ENCODE measurements at places on chromosomes 12 and 14.

DNA sequence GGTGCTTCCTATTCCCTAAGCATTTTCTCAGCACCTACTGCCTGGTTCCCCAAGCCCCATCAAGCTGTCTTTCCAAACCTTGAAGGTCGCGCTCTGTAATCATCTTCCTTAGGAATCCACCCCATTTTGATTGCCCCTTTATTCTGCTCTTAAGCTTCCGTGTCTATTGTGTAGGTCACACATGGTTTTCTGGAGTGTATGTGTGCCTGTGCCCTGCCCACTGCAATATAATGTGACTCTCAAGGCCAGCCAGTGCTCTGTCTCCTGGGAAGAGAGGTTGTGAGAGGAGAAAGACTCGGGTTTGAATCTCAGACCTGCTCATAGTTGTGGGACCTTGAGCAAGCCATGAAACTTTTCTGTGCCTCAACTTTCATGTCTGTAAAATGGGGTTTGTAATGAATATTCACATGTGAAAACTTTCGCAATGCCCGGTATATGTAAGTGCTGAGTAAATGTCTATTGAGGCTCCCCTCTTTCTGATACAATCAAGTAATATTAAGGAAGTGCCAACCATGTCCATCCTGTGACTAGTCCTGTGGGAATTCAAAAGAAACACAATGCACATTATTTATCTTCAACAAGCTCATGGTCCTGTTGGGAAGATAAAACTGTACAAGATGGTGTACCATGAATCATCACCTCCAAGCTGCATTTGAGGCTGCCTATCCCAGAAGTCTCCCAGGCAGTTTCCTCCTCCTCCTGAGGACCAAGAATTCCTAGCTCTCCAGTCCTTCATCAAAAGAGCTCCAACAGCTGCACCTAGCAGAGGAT is 774 bp upstream of the KRT75 start:
- DNase-seq, result no peak

DNA sequence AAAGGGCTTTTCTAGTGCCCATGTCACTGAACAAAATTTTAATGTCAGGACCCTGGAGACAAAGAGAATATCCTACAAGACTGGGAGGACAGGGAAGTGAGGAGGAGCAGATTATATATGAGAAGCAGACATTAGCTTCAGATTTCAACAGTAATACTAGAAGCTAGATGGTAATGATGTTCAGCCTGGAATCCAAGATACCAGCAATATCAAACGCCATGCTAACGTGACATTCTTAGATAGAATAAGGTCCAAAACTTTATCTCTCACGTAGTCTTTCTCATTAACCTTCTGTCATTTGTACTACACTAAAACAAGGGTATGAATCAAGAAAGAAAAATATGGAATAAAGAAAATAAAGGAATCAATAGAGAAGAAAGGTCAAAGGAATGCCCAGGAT is 18.7 kb downstream of the SOS2 start:
- no peak for DNase-seq

DNA sequence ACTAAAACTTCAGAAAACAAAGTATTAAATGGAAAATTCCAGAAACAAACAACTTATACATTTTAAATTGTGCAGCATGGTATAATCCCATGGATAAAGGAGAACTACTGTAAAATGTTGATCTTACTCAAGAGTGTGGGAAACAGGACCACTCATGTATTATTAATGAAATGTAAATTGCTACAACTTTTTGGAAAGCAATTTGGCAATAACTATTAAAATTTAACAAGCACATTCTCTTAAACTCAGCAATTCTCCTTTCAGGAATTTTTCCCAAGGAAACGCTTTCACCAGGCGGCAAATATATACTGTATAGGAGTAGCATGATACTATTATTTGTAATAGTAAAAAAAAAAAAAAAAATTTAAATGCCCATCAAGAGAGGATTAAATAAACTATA is 284.5 kb upstream of the AMIGO2 start:
- DNase-seq, result no peak

DNA sequence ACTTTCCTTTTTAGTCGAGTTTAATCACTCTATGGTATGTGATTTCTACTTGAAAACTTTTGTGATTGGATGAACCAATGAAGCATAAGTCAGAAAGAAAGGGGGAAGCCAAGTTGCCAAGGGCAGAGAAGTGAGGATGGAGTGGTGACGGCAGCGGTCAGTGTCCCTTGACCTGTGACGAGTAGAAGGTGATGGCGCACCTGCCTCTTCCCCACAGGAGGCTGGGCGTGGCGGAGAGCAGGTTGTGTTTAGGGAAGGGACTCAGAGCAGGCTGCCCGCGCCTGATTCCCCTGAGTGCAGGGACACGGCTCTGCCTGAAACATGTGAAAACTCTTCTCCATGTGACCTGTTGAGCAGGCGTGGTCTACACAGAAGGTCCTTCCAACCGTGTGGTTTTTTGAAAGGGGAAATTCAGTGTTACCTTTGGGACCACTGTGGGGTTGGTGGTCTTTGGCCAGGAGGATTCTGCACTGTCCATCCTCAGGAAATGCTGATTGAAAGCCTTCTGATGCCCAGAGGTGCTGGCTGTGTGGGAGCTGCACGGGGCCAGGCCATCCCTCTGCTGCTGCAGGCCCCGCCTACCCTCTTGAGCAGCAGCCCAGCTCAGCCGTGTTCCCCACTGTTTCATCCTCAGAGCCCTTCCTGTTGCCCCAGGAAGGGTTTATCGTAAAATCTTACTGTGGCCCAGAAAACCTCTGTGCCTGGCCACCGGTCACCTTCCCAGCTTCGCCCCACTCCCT is 23.5 kb upstream of the AMN start:
- DNase-seq, result no peak

- DNase-seq, result no peak
Observed at GRCh38 chr14:79278286-79278797, 933.0 kb downstream of the DIO2 start.

GRCh38 chr14:24196071-24197055 is 1.1 kb upstream of the TM9SF1 start:
- DNase-seq, result no peak

- no peak for DNase-seq
Observed at GRCh38 chr14:68685419-68686204, 107.3 kb downstream of the ZFP36L1 start.

GRCh38 chr14:84859116-84859515 is 670.8 kb upstream of the FLRT2 start:
- DNase-seq, result no peak

DNA sequence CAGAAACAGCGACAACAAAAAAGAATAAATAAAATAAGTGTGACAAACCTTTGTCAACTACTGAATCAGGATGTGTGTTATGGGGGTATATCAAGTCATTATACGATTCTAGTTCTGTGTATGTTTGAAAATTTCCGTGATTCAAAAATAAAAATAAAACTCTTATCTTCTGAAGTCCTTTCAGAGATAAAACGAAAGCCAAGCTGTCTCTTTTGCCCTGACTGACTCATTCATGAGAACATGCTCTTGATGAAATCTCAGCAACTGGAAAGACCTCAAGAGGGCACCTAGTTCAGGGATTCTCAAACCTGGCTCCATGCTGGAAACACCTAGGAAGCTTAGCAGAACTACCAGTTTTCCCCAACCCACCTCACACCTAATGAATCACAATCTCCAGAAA is 9.2 kb downstream of the FOXN3 start:
- DNase-seq, result peak; percentile 8

DNA sequence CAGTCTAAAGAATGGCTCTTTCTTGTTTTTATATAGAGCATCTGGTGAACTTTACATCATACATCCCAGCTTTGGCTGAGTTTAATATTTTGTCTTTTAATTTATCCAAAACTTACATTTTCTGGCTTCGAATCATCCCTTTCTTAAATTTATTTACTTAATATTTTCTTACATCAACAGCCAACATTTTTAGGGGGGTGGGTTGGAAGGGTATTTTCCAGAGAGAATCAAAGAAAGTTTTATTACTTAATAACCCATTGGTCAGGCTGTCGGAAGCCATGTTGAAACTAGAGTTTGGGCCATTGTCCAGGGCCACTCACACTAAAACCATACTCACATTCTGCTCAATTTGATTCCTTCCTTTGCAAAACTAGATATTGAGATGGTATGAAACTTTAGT is 220.2 kb downstream of the AEBP2 start:
- no peak for DNase-seq

- no peak for DNase-seq
Observed at GRCh38 chr12:12689647-12690300, 6.2 kb downstream of the GPR19 start.

- DNase-seq, result no peak
Observed at GRCh38 chr14:52906141-52906601, 44.7 kb downstream of the FERMT2 start.

DNA sequence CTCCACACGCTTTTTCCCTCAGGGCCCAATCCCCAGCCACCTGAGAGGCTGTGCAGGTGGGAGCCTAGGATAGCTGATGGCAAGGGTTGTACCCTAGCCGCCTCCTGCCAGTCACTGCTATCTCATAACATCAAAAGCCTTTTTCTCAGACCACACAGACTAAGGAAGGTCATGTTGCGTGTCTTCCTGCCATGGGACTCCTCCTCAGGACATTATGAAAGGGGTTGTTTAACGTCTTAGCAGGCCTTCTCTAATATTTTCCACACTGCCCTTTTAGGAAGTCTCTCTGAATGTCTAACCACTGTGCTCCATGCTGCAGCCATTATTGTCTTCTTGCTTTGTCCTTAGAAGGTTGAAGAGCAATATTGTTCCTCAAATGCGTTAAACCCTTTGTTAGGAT is 7.6 kb upstream of the SMUG1 start:
- no peak for DNase-seq

- DNase-seq, result no peak
Observed at GRCh38 chr12:3551976-3552725, 61.1 kb downstream of the PRMT8 start.

GRCh38 chr12:27843714-27844245 is 63.7 kb upstream of the MANSC4 start:
- no peak for DNase-seq

GRCh38 chr14:96960598-96961116 is 163.5 kb downstream of the VRK1 start:
- no peak for DNase-seq

- DNase-seq, result no peak
Observed at GRCh38 chr14:95452176-95452892, 64.1 kb downstream of the SYNE3 start.

- DNase-seq, result no peak
Observed at GRCh38 chr12:129551441-129551840, 352.4 kb downstream of the TMEM132D start.

DNA sequence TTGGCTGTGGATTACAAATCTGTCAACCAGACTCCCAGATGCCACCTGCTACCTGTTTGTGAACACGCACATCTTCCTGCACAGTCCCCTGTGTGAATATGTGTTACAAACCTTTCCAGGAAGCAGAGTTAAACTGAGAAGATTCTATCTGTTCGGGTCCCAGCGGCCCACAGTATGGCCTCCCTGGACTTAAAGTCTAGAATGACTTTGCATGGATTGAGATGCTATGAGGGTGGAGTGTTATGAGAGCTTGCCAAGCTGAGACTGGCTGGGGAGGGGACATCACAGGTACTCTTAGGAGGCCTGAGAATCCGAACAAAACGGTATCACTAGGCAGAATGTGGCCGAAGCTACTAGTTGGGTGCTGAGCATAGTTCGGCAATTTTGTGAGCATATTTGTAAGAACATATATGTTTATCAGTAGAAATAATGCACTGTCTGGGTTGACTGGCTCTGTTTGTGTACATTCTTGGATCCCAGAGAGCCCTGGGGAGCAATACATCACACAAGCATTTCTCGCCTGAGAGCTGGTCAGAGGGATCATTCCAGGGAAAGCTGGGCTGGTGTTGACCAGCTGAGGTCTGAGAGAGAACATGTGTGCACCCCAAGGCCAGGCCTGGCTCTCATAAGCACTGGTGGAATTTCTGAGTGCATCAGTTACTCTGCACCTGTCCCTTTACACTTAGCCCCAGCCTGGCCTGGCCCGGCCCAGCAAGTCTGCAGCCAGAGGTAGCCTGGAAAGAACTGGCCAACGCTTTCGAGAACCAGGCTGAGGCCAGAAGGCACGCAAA is 29.8 kb upstream of the LTBP2 start:
- DNase-seq, result no peak

- DNase-seq, result peak; percentile 57
Observed at GRCh38 chr14:101475456-101476257, 85.6 kb upstream of the DIO3 start.

DNA sequence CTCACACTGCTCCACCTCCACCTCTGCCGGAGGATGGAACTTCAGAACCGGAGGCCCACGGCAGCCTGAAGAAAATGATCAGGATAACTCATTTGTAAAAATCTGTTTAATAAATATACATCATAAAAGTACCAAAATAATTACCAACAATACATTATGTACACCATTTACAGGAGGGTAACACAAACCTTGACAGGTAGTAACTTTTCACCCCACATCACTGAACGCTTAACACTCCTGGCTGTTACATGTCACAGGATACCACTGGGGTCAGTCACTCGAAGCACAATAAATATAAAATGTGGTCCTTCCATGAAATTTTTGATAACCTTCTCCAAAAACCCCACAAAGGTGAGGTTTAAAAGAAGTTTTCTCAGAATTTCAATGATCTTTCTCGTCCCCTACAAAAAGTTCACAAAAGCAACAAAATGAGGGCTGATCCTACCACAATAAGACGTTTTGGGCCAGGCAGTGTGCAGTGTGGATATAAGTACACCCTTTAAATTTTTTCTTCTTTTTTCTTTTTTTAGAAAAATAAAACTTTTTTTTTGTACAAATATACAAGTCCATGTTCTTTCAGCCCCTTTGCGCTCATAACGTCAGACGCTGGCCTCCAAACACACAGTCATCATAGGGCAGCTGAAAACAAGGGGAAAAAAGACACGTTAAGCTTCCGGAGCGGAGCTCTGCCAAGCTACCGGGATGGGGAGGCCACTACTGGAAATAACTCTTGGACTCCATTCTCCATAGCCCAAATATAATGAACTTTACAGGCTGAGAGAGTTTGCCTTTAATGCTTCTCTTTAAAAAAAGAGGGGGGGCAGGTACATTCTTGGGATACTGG is 2.9 kb downstream of the NFKBIA start:
- DNase-seq, result no peak

- no peak for DNase-seq
Observed at GRCh38 chr14:20412411-20412810, 890 bp downstream of the TEP1 start.

DNA sequence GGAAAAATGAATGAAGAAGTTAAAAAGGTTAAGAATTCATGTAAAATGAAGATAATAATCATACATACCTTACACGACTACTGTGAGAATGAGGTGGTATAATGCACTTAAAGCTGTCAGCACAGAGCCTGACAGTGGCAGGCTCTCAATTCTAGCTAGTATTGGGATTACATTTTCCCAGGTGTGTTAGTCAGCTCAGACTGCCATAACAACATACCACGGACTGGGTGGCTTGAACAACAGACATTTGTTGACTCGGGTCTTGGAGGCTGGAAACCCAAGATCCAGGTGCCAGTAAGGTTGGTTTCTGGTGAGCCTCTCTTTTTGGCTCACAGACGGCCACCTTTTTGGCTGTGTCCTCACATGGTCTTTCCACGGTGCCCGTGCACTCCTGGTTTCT is 167.8 kb downstream of the CHST11 start:
- DNase-seq, result no peak

GRCh38 chr14:73742520-73743238 is 28.5 kb upstream of the PNMA1 start:
- DNase-seq, result no peak

All from sciatic nerve (tissue), 2 donors.